Activated T-helper 1 cell treated with anti-CD3 and anti-CD28 coated beads, Interleukin-2, amount 50 U/mL, for 16 hours (primary cell): ENCODE measurements at places on chromosomes 7 and 10.

DNA sequence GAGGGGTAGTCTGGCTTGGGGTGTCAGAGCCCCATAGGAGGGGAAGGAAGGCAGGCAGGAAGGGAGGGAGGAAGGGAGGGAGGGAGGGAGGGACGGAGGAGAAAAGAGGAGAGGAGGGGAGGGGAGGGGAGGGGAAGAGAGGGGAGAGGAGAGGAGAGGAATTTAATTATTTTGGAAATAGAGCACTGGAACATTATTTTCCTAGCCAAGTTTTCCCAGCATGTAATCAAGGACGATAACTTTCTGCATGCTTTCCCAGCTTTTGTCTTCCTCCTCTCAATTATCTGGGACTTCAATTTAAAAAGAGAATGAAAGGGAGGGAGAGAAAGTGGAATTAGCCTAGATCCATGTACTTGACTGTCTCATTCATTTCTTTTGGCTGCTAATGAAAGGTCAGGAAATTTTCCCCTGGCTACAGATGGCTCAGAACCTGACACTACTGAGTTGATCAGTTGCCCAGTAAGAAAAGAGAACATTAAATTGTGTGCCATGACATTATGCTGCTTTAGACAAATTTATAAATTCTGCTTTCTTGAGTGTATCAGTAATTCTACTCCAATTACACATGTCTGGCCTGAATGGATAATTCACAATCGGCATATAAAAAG, 148.8 kb downstream of the LRRC4 start:
- DNase-seq = no peak

DNA sequence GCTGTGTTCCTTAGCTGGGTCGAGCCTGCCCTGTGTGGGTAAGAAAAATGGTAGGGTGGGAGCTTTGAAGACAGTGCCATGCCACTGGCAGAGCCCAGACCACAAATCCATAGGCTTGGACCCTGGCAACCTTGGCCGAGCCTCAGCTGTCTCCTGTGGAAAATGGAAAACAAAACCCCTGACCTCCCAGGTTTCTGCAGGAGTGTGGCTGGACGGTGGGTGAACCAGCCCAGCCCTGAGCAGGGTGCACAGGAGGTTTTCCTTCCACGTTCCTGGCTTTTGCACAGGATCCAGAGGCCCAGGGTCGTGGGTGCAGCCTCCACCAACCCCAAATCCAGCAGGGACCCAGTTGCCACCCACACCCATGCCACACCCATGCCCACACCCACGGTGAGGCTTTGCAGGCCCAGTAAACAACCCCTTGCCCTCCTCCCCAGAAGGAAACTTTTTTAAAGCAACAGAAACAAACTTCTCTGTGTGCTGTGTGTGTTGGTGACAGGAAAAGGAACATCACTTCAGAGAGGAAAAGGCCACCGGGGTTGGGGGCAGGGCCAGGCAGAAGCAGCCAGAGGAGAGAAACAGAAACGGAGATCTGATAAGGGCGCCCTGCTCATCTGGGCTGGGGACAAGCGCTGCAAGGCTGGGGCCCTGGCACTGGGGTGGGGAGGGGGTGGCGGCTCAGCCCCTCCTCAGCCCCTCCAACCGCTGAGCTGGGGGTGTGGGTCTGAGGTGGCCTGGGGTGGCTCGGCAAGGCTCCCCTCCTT, 20.7 kb upstream of the ZMIZ1 start:
- DNase-seq = no peak

- DNase-seq = no peak
Measured at GRCh38 chr7:77826300-77826699, 27.7 kb downstream of the PHTF2 start.

DNA sequence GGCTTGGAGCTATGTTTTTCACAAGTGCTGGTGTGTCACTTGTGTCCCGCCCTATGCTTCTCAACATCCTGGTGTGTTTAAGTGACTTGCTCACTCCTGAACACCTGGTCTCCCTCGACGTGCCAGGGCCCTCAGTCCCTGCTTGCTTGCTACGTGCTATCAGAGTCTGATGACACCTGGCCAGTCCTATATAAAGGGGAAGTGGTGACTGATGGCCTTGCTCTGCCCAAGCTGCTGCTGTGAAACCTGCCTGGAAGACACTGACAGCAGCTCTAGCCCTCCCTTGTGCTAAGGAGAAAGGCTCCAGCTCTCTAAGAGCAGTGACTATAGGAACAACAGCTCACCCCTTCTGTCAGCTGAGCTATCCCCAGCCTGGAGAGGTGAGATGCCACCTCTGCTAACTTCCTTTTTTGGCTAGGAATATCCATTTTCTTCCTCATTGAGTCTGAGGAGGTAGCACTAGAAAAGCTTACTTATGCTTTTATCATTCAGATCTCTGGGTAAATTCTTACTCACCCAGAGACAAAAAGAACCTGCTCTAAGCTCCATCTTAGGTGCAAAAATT, 77.2 kb upstream of the PLXNA4 start:
- DNase-seq = no peak

- no peak for DNase-seq
Measured at GRCh38 chr10:50387732-50388073, 136.4 kb upstream of the ASAH2 start.

DNA sequence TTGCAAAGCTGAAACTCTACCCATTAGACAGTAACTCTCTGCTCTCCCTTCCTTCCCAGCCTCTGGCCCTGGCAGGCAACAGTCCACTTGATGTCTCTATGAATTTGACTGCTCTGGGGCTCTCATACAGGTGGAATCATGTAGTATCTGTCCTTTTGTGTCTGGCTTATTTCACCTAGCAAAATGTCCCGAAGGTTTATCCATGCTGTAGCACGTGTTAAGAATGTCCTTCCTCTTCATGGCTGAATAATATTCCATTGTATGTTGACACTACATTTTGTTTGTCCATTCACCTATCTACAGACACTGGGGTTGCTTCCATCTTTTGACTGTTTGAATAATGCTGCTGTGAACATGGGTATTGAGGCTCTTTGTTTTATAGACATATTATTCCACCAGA, 128.9 kb downstream of the EGFR start:
- DNase-seq = no peak

- no peak for DNase-seq
Measured at GRCh38 chr10:5959581-5960069, 17.7 kb downstream of the IL15RA start.

- DNase-seq = no peak
Measured at GRCh38 chr10:74925291-74925690, 98.9 kb downstream of the KAT6B start.

DNA sequence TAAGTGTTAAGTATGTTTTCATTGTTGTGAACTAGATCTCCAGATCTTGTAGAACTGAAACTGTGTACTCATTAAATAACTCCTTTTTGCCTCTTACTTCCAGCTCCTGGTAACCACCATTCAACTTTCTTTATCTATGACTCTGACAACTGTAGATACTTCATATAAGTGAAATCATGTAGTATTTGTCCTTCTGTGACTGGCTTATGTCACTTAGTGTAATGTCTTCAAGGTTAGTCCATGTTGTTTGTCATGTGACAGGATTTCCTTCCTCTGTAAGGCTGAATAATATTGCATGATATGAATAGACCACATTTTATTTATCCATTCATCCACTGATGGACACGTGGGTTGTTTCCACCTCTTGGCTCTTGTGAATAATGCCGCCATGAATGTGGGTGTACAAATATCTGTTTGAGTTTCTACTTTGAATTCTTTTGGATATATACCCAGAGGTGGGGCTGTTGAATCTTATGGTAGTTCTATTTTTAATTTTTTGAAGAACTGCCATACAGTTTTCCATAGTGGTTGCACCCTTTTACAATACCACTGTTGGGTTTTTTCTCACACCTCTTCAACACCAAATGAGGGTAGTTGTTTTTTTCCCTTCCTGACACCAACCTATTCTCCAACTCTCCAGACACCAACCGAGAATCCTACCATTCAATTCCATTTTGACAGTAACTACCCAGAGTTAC, 10.7 kb upstream of the FMC1 start:
- DNase-seq = no peak

- DNase-seq = no peak
Measured at GRCh38 chr7:18489624-18490023, 5.9 kb upstream of the HDAC9 start.

DNA sequence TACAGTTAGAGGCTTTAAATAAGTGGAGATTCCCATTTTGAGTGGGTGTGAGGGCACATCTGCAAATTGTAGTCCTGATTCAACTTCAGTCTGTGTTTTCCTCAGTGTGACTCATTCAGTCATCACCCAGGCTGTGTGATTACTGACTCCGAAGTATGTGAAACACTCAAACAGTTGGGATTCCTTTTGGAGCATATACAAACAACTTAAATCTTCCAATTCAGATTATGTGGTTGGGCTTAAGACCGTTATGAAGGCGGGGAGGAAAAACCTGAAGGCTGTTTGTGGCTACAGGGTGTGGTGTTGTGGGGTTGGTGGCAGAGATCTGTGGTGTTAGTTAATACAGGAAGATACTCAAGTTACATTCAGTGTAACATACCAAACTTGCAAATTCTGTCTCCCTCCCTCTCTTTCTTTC, 259.7 kb upstream of the FERD3L start:
- DNase-seq = no peak

- DNase-seq = no peak
Measured at GRCh38 chr7:50226145-50226544, 78.4 kb upstream of the IKZF1 start.

- DNase-seq = no peak
Measured at GRCh38 chr10:132332433-132332754, 401 bp downstream of the LRRC27 start.

DNA sequence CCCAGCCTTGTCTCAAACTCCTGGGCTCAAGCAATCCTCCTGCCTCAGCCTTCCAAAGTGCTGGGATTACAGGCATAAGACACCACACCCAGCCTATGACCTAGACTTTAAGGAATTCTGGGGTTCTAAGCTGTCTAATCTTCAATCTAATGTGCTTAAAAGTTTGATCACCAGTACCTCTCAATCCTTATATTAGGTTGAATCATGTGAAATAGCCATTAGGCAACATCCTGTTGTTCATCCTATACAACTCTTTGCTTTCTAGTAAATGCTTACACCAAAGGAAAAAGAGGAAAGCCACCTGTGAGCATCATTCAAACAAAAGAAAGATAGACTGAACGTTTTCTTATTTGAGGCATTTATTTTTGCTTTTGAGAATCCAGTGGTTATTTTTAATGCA, 56.0 kb downstream of the ATOH7 start:
- no peak for DNase-seq

GRCh38 chr10:122122493-122122892, 133.5 kb downstream of the TACC2 start:
- DNase-seq = no peak

DNA sequence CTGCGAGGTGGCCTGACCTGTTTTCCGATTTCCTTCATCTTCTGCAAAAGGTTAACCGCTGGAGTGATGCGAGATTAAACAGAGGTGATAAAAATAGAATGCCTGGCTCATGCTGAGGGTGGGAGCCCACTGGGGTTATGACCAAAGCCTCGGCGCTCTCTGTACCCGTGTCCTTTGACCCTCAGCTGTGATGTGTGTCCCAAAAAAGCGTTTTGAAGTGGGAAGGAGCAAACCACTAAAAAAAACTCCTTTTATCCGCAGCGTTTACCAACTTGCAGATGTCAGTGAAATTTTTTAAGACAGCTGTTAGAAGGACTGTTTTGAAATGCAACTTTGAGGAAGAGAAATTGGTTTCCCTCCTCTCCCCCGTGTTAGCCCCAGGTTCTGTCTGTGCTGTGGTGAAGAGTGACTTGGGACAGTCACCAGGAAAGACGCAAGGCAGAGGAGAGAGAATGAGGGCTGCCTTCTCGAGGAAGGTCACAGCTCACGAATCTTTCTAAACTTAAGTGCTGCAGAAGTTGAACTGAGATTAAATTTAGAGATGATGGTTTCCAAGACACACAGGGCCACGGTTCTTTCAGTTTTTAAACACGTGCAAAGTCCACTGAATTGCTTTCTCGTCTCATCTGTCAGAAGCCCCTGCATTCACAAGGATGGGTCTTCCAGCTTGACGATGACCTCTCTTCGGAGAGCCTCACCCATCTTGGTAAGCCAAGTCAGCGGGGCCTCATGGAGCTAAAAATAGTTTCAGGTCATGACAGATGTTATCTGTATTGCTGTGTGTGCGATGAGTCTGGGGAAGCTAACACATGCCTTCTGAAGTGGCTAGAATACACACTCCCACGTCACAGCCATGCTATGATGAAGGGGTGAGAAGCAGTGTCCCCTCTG, 27.6 kb downstream of the AMZ1 start:
- DNase-seq = no peak

- no peak for DNase-seq
Measured at GRCh38 chr7:130669085-130669700, 645 bp upstream of the COPG2 start.

GRCh38 chr7:11923376-11923930, 91.5 kb upstream of the THSD7A start:
- no peak for DNase-seq

- no peak for DNase-seq
Measured at GRCh38 chr7:157006829-157007469, 3.5 kb downstream of the MNX1 start.

GRCh38 chr10:28118985-28119628, 120.2 kb upstream of the ODAD2 start:
- no peak for DNase-seq

DNA sequence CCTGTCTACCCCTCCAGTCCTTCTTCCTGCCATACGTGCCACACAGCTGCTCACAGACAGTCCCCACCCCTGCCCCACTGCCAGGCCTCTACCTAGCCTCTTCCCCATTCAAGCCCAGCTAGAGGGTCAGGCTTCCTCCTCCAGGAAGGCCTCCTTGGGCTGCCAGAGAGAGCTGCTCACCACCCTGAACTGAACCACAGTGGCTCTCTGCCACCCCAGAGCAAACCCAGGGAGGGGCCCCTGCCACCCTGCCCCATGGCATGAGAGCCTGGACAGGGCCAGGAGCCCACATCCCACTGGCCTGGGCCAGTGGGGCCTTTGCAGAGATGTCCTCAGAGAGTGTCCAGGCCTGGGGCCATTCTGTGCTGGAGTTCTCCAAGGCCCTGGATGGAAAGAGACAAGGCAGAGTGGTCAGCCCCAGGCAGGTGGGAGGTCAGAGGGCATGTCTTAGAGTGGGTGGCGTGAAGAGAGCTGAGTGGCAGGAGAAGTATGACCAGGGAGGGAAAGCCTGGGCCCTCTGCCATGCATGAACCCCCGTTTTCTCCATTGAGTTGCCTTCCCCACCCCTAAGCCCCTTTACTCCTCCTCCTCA, 40.4 kb downstream of the TMEM270 start:
- DNase-seq = no peak

GRCh38 chr7:27616914-27617548, 45.7 kb downstream of the HIBADH start:
- DNase-seq = no peak

- DNase-seq = no peak
Measured at GRCh38 chr10:50403074-50403473, 151.8 kb upstream of the ASAH2 start.

DNA sequence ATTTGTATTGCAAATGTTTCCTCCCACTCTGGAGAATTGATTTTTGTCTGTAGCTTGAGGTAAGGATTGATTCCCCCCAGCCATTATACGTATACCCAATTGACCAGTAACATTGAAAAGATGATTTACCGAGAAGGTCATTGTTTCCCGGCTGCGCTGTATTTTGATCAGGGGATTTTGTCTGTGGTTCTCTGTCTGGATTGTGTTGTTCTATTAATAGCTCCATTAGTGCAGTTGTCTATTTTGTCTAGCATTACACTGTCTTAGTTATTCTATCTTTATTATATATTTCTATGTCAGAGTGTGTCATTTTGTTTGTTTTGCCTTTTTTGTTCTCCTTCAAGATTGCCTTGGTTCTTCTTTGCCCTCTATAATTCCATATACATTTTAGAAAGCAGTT, 37.7 kb downstream of the AHR start:
- DNase-seq = no peak
